ENCODE measurements at places on chromosomes 2 and 18.

DNA sequence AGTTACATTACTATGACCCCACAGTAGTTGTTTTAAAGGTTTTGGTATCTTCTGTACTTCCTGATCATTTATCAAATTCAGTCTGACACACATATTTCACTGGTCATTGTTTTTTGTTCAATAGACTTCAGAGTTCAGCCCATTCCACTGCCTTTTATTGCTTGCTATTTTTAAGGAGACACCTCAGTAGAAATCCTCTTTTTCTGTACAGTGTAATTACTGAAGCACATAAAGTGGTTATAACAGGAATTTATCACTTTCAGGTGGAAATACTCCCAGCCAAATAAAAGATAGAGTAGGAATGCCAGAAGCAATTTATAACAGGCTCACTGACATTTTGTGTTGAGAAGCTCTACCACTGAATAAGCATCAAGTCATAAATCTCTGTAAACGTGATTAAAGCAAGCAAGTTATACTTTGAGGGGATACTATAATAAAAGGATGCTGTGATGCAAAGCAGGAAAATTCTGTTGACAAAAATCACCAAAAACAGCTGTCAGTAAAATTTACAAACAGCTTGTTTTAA is 6.6 kb upstream of the BARD1 start:
- no peak for DNase-seq

DNA sequence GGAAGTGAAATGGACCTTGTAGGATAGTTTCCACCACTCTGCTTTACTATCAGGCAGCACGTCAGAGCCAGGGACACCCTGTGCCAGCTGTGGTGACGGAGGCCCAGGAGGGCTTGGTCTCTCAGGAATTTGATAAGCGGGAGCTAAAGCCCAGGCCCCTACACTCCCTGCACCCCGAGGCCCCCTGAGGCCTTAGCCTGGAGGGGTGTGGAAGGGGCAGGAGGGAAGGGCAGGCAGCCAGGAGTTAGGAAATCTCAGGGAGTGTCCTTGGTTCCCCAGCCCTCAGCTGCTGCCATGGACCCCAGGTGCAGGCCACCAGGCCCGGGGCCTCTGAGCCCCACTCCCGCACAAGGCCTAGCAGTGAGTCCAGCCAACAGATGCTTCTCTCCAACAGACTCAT is 38.2 kb downstream of the PDIA6 start:
- DNase-seq = no peak

DNA sequence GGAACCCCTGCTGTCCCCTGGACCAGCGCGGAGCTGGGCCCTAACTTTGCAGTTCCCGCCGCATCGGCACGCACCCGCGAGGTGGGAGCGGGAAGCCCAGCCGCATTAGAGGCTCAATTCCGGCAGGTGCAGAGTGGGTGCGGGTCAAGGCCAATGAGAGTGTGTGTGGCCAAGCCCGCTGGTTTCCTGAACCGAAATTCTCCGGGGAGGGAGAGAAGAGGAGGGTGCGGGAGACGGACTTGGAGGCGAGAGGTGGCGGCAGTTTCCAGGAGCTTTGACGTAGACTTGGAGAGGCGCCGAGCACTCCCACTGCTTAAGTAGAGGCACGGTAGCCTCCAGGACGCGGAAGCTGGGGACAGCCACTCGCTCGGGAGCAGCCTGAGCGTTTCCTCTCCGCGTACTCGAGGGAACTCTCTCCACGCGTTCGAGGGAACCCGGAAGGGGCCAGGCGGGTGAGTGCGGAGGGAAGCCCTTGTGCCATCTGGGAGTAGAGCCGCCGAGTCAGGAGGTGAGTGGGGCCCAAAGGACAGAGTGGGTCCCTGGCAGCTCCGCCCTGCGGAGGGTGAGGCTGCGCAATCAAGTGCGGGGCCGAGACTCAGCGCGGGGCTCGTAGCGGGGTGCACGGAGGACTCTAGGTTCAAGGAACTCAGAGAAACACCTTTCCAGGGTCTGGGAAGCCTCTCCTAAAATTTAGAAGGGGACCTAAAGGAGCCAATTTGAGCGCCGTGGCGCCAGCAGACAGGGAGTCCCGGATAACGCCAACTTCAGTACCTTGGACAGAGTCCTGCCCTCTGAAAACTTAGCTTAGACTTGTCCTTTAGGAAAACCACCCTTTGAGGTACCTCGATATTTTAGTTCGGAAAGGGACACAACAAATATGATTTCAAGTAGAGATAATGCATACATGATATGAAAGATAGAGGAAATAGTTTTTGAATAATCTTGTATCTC is at the start of gene FAM237A:
Gene FAM237A (plus strand): TSS at position 413 of the 951 bp plus-strand sequence. CDS start 1,750 bp downstream, outside the sequence.
- no peak for DNase-seq

- DNase-seq = no peak
Observed at GRCh38 chr2:230657462-230657861, 55.2 kb upstream of the CAB39 start.

DNA sequence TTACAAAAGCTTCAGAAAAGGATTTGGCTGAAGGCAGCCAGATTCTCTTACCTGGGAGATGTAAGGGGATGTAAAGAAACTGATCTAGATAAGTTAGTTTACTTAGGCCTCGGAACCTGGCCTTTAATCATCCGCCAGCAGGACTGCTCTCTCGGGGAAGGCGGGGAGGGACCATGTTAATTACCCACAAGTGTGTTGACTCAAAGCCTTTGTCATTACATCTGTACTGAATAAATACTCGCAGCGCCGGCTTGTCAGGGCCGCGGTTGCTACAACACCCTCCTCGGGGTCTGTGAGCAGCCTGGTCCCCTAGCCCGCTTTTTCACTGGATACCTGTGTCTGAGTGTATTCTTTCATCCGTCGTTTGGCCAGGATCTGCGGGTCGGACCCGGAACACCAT is 6.7 kb downstream of the CHMP3 start:
- no peak for DNase-seq

DNA sequence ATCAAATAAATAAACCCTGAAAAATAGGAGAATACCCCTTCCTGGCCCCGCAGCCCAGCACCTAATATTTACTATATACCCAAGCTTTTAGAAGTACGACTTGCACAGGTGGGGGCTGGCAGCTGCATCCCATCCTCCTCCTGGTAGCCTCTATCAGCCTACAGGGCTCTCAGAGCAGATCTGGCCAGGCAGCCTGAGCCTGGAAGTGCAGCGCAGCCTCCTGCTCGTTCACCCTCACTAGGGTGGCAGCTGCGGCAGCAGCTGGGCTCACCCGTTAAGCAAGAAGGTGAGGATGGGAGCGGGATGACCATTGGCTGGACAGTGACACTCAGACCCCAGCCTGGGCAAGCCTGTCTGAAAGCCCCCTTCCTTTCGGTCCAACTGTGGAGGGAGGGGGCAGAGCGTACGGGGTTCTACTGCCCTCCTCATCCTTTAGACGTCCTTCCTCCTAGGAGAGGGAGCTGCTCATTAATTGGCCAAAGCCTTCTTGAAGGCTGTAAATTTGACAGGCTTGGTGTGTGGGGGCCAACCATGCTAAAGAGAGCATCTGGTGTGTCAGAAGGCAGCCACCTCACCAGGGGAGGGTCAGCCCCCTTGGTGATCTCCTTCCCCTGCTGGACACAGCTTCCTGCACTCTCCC is 23.3 kb downstream of the MPHOSPH10 start:
- no peak for DNase-seq

DNA sequence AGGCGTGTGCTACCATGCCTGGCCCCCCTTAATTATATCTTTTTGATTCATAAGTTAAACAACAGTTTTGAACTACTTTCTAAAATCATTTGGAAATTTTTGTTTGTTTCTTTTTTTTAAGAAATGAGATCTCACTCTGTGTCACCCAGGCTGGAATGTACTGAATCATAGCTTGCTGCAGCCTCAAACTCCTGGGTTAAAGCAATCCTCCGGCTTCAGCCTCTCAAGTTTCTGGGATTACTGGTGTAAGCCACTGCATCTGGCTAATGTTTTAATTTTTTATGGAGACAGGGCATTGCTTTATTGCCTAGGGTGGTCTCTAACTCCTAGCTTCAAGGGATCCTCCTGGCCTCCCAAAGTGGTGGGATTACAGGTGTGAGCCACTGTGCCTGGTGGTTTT is 71.5 kb downstream of the BABAM2 start:
- DNase-seq = no peak
